ENCODE measurements at places on chromosomes 12 and 14.

DNA sequence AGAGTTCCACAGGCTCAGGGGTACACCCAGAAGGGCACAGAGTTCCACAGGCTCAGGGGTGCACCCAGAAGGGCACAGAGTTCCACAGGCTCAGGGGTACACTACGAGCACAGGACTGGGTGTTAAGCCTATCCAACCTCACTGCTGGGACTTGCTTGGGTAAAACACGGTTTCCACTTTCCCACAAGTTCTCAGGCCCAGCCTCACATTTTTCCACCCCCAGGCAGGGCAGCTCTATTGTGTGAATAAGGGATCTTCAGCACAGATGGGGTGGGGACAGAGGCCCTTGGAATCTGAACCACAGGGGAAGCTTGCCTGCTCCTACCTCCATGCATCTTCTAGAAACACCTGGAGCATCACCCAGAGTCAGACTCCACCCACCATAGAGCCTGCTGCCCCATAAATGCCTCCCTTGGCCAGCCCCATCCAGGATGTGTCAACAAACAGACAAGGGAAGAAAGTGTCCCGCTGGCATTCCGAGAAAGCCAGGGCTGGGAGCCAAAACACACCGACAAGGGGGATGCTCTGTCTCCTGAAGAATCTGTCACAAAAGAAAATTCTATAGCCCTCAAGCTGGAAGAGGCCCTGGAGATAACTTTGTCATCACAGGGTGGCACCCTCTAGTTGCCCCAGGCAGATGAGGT, 4.8 kb downstream of the CRACR2A start:
- DNase-seq = no peak

- DNase-seq = no peak
Observed at GRCh38 chr12:18589316-18589715, 148.5 kb downstream of the PLCZ1 start.

GRCh38 chr12:120999191-121000120, 16.8 kb downstream of the C12orf43 start:
- DNase-seq = no peak

GRCh38 chr14:35112641-35113040, 9.1 kb downstream of the PPP2R3C start:
- DNase-seq = no peak

- DNase-seq = no peak
Observed at GRCh38 chr12:16258963-16259362, 18.5 kb downstream of the SLC15A5 start.

- DNase-seq = no peak
Observed at GRCh38 chr12:23473071-23473470, 476.4 kb downstream of the SOX5 start.

DNA sequence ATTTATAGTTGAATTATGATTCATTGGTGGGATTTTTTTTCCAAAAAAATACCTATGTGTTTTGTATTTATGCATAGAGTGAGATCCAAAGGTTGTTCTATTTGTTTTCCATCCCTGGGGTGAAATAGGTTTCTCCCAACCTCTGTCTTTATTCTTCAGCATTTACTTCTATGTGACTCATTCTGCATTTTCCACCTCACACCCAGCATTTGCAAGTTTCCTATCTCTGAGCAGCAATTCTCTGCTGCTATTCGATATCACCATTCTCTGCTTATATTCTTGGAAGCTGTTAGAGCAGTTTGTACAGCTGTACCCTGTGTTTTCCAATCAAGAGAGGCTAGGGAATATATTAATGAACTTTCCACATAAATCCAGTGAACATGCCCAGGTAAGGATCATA, 538.9 kb downstream of the SNAPC1 start:
- DNase-seq = no peak
